Activated CD4-positive, alpha-beta memory T cell treated with anti-CD3 and anti-CD28 coated beads, Interleukin-2, amount 10 ng/mL, durations not matched to agents 7 days and 5 days (primary cell): ENCODE measurements at places on chromosomes 4 and X.

GRCh38 chrX:65589304-65589703 lies 54.7 kb upstream of the LAS1L start:
- H3K27ac ChIP-seq = no peak overlapping the region
- H3K4me1 ChIP-seq = peaks cover 13% of the 10 kb centered on the region
- H3K36me3 ChIP-seq = no peaks in the 10 kb centered on the region
- DNase-seq = no peak

- no peaks in the 10 kb centered on the region for H3K27me3 ChIP-seq
- H3K27ac ChIP-seq = no peak overlapping the region
Measured at GRCh38 chr4:165293061-165293460, 34.4 kb upstream of the MSMO1 start.

GRCh38 chrX:51802917-51803688 lies 59.9 kb downstream of the GSPT2 start:
- peaks cover 10% of the 10 kb centered on the region for H3K36me3 ChIP-seq
- DNase-seq = peak; percentile 61
- peak overlapping the region; percentile 82 for H3K27ac ChIP-seq
- peaks cover 21% of the 10 kb centered on the region for H3K4me1 ChIP-seq
- H3K4me3 ChIP-seq = peak overlapping the region; percentile 96
- H3K27me3 ChIP-seq = peaks cover 5% of the 10 kb centered on the region

- no peak for DNase-seq
- H3K36me3 ChIP-seq = peaks cover under 1% of the 10 kb centered on the region
- H3K27me3 ChIP-seq = no peaks in the 10 kb centered on the region
- H3K4me1 ChIP-seq = no peaks in the 10 kb centered on the region
Measured at GRCh38 chrX:134444681-134445080, 15.3 kb upstream of the HPRT1 start.

- no peak overlapping the region for H3K27ac ChIP-seq
- no peak overlapping the region for H3K4me3 ChIP-seq
- no peak for DNase-seq
Measured at GRCh38 chr4:152369902-152370295, 166.0 kb downstream of the FBXW7 start.

DNA sequence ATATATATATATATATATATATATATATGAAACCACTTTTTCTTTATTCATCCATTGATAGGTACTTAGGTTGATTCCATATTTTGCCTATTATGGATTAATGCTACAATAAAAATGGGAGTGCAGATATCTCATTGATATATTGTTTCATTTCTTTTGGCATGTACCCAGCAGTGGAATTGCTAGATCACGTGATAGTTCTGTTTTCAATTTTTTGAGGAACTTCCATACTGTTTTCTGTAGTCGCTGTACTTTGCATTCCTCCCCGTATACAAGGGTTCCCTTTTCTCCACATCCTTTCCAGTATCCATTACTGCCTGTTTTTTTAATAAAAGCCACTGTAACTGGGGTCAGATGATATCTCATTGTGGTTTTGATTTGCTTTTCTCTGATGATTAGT lies 124.6 kb downstream of the GABRB1 start:
- H3K4me3 ChIP-seq = no peak overlapping the region
- H3K4me1 ChIP-seq = peaks cover 2% of the 10 kb centered on the region
- H3K36me3 ChIP-seq = no peaks in the 10 kb centered on the region
- DNase-seq = no peak
- no peak overlapping the region for H3K27ac ChIP-seq

DNA sequence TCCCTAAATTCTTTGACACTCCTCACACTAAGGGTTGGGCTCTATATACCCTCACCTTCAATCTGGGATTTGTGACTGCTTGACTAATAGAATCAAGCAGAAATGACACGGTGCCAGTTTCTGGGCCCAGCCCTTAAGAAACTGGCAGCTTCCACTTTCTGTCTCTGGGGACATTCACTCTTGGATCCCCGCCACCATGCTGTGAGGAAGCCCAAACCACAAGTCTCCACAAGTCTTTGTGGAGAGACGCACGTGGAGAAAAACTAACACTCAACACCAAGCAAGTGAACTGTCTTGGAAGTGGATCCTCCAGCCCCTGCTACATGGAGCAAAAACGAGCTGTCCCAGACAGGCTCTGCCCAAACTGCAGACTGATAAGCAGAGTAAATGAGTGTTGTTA lies 1.1 kb upstream of the EDNRA start:
- H3K4me3 ChIP-seq = no peak overlapping the region
- peaks cover 27% of the 10 kb centered on the region for H3K27me3 ChIP-seq
- H3K4me1 ChIP-seq = no peaks in the 10 kb centered on the region
- no peak for DNase-seq

GRCh38 chrX:14616301-14616700 lies 87.0 kb downstream of the GLRA2 start:
- H3K4me3 ChIP-seq = no peak overlapping the region
- no peaks in the 10 kb centered on the region for H3K27me3 ChIP-seq
- no peaks in the 10 kb centered on the region for H3K4me1 ChIP-seq
- no peaks in the 10 kb centered on the region for H3K36me3 ChIP-seq
